Osteocyte (in vitro differentiated cells): ENCODE measurements at places on chromosomes 1 and 21. TPM values are rescaled to one million over a fixed set of nuclear protein-coding genes. Genes with fewer than 3 reads are reported as not detected.

The ATP1B1 gene
- 42.0 and 45.5 TPM in 2 replicates for total RNA-seq

The NBPF11 gene
- total RNA-seq = 13.6 and 13.7 TPM in 2 replicates

The INAVA gene
- 2.0 and 2.1 TPM in 2 replicates for total RNA-seq

The HAX1 gene
- total RNA-seq = 93.7 and 99.9 TPM in 2 replicates

GRCh38 chr21:43034101-43034500 lies 41.5 kb downstream of the CBS start:
- H3K4me1 ChIP-seq = peaks cover 7% of the 10 kb centered on the region
- DNase-seq = no peak
- H3K36me3 ChIP-seq = peaks cover 8% of the 10 kb centered on the region
- H3K4me3 ChIP-seq = no peak overlapping the region

- no peaks in the 10 kb centered on the region for H3K36me3 ChIP-seq
- no peaks in the 10 kb centered on the region for H3K4me1 ChIP-seq
- no peak for DNase-seq
- H3K27me3 ChIP-seq = no peaks in the 10 kb centered on the region
- H3K4me3 ChIP-seq = no peak overlapping the region
- no peak overlapping the region for H3K27ac ChIP-seq
Observed at GRCh38 chr1:107640207-107640606, 324.8 kb downstream of the VAV3 start.

DNA sequence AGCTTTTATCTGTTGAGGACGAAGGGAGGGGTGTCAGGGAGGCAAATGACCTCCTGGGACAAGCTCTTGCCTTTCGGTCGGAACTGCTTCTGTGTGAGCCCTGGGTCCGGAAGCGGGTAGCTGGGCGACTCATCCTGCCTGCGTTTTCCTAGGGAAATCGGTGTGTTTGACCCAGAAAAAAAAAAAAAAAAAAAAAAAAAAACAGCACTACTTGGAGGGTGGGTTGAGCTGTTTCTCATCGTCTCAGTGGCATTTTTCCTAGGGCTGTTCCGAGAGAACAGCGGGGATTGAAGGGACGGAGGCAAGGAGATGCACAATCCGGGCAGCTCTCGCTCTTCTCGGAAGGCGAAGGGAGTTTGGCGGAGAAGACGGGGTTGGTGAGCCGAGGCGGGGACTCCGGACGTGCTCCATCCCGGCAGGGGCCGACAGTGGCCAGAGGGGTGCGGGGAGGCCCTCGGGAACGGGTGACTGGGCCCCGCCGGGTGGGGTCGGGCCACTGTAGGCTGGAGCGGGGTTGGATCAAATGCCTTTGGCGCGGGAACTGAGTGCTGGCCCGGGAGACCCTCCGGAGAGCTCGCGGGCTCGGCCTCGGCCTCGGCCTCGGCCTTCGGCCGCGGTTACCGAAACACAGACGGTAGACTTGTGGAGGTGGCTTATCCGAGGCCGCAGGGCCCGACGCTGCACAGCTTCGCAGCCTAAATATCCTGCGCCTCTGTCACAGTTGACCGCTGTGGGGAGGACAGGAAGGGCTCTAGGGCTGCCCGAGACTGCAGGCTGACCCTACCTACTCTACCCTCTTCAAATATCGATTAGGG lies 2.4 kb upstream of the BARHL2 start:
- H3K27ac ChIP-seq = no peak overlapping the region
- peak overlapping the region; percentile 11 for H3K4me3 ChIP-seq
- no peak for DNase-seq

- peaks cover 12% of the 10 kb centered on the region for H3K4me1 ChIP-seq
- DNase-seq = no peak
- H3K4me3 ChIP-seq = no peak overlapping the region
- H3K27ac ChIP-seq = no peak overlapping the region
- H3K36me3 ChIP-seq = no peaks in the 10 kb centered on the region
Observed at GRCh38 chr1:187477103-187477502, 648.4 kb downstream of the PLA2G4A start.

DNA sequence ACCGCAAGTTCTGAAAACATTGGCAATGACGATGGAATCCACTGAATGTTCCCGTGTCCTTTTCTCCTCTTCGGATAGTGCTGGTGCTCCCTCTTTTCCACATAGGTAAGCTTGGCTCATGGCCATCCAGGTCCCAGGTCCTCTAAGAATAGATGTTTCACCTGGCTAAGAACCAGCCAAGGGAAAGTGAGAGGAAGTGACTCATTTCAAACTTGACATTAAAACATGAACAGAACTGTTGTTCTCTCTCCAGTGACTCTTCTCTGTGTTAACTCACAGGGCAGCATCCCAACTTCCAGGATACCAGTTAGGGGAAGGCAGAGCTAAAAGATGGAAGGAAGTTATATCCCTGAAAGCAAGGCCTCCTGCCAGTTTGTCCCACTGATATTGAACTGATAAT lies 493.8 kb upstream of the CHRM3 start:
- H3K4me1 ChIP-seq = no peaks in the 10 kb centered on the region
- H3K27me3 ChIP-seq = peaks cover 9% of the 10 kb centered on the region
- DNase-seq = no peak

DNA sequence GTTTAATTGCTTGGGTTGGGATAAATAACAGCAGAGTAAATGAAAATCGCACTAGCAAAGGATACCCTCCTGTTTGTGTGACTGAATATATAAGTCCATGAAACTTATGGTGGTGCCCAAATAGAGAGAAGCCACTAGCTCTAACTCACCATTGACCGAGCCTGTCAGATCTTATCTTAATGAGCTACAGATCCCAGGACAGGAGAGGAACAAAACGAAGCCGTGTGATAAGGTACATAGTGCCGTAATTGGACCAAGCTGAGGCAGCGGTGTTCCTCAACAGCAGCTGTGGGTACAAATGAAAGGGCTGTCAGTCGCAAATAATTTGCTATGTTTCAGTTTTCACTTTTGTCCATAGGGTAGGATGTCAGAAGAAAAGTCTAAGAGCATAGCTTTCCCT lies 276.1 kb downstream of the PTBP2 start:
- H3K4me3 ChIP-seq = no peak overlapping the region
- no peaks in the 10 kb centered on the region for H3K27me3 ChIP-seq
- no peaks in the 10 kb centered on the region for H3K36me3 ChIP-seq
- peaks cover 45% of the 10 kb centered on the region for H3K4me1 ChIP-seq
- no peak overlapping the region for H3K27ac ChIP-seq
- DNase-seq = no peak

DNA sequence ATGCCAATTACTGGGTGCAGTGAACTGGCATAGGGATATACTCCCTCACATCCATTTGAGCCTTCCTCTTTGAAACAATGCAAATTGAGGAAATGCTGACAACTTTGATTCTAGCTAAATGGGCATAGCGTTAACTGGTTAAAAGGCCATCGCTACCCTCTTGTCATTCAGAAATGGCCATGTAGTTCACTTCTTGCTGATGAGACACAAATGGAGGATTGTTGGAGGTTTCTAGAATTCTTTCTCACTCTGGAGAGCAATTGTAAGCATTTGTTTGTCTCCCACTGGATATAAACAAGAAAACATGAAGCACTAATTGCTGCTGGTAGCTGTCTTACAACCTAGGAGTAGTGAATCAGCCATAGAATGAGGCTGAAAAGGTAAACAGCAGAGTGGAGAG lies 14.4 kb downstream of the PRDX6 start:
- H3K4me1 ChIP-seq = no peaks in the 10 kb centered on the region
- peaks cover 30% of the 10 kb centered on the region for H3K36me3 ChIP-seq
- H3K4me3 ChIP-seq = no peak overlapping the region
- H3K27ac ChIP-seq = no peak overlapping the region

DNA sequence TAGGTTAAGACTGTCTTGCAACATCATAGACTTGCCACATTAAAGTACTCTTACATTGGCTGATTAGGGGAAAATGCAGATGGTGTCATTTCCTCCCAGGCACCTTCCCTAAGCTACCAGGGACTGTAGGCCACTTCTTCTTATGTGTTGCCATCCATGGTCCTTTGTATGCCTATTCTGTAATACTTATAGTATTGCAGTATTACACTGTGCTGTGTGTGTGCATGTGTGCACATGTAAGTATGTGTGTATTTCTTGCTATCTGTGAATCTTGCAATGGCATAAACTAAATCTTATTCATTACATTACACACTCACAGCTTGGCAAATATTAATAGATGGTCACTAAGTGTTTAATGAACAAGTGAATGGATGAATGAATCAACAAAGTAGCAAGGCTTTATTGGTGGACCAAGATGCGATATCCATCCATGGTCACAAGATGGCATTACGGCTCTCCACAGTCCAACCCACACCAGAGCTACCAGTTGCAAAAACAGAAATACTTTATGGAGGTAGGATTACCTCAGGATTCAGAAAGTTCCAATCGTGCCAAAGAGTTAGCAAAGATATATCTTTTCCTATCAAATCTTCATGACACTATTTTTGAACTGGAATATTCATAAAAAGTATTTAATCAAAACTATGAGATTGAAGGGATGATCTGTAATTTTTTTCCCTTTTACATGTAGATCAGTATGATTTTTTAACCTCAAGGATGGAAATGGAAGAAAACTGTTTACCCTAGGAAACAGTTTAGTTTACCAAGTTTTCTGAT lies 160.2 kb downstream of the DENND1B start:
- DNase-seq = no peak
- no peaks in the 10 kb centered on the region for H3K27me3 ChIP-seq
- H3K36me3 ChIP-seq = peaks cover 6% of the 10 kb centered on the region
- H3K4me3 ChIP-seq = no peak overlapping the region
- peaks cover 3% of the 10 kb centered on the region for H3K4me1 ChIP-seq
- no peak overlapping the region for H3K27ac ChIP-seq

GRCh38 chr1:169896013-169896412 lies 2.3 kb upstream of the SCYL3 start:
- peaks cover 33% of the 10 kb centered on the region for H3K27me3 ChIP-seq
- peaks cover 22% of the 10 kb centered on the region for H3K4me1 ChIP-seq
- no peak for DNase-seq

DNA sequence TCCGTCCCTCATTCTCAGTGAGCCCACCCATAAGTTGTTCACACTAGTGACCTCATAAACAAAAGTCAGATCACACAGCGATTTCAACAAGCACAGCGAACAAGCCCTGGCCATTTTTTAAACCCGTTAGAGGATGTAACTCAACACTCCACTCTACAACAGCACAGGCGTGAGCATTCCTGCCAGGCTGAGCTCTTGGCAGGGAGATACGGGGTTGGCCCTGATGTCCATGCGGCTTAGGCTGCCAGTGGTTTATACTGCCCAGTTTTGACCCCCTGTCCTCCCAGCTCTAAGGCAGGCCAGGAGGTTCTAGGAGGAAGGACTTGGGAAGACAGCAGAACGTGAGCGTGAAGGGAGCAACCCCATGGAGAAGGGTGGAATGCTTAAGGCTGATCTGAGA lies 35.0 kb downstream of the PARP1 start:
- peaks cover 63% of the 10 kb centered on the region for H3K36me3 ChIP-seq
- DNase-seq = no peak
- H3K4me1 ChIP-seq = no peaks in the 10 kb centered on the region
- no peak overlapping the region for H3K27ac ChIP-seq

GRCh38 chr21:14583629-14584255 lies 37.6 kb upstream of the SAMSN1 start:
- H3K27ac ChIP-seq = no peak overlapping the region
- no peak overlapping the region for H3K4me3 ChIP-seq
- H3K27me3 ChIP-seq = no peaks in the 10 kb centered on the region
- no peak for DNase-seq

DNA sequence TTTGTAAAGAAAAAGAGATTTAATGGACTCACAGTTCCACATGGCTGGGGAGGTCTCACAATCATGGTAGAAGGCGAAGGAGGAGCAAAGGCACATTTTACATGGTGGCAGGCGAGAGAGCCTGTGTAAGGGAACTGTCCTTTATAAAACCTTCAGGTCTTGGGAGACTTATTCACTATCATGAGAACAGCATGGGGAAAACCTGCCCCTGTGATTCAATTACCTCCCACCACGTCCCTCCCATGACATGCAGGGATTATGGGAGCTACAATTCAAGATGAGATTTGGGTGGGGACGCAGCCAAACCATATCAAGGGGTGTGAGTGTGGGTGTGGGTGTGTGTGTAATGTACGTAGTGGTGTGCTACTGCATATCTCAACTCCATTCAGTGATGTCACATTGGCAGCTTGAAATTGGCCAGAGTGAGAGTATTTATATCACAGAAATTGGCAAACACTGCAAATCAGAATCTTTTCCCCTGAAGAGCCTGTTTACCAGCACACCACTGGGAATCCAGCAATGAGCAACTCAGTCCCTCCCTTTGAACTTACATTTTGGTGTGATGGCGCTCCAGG lies 5.4 kb downstream of the ARHGEF10L start:
- peak overlapping the region; percentile 38 for H3K27ac ChIP-seq
- DNase-seq = no peak
- no peaks in the 10 kb centered on the region for H3K36me3 ChIP-seq
- H3K4me1 ChIP-seq = peaks cover 35% of the 10 kb centered on the region
- no peak overlapping the region for H3K4me3 ChIP-seq

DNA sequence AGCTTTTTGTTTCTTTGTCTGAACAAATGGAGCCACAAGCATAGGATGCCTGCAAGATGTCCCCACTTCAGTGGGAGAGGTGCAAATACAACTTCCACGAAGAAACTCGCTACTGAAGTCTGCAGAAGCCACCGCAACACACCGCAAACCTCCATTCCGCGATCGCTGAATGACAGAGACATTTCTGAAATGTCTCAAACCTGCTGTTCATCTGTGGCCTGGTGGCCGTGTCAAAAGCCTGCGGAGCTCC lies 1.0 kb downstream of the TP53BP2 start:
- peak overlapping the region; percentile 88 for H3K4me3 ChIP-seq
- H3K27ac ChIP-seq = peak overlapping the region; percentile 96
- no peak for DNase-seq
- peaks cover 45% of the 10 kb centered on the region for H3K4me1 ChIP-seq
- no peaks in the 10 kb centered on the region for H3K36me3 ChIP-seq
- H3K27me3 ChIP-seq = no peaks in the 10 kb centered on the region

GRCh38 chr1:214698559-214698958 lies 95.6 kb downstream of the CENPF start:
- H3K27me3 ChIP-seq = no peaks in the 10 kb centered on the region
- no peak overlapping the region for H3K27ac ChIP-seq
- peaks cover 11% of the 10 kb centered on the region for H3K4me1 ChIP-seq
- no peak overlapping the region for H3K4me3 ChIP-seq
- DNase-seq = no peak
